ENCODE measurements at places on chromosomes 4 and X.

DNA sequence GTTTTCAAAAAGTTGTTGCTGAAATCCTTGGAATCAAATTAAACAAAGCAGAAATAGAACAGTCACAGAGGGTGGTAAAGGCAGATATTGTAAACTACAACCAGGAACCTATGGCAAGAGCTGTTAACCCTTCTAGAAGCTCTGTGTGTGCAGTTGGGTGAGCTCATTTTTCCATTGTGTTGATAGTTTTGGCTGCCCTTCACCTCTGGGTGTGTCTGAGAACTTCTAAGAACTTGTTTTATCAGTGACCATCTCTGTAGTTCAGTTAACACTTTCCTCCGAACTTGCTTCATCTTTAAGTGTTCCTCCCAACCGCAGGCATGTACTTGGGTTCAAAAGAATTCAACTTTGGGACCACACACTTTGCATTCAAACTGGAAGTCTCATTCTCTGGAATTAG, 32.7 kb downstream of the RBMX start:
- DNase-seq, result no peak

GRCh38 chrX:111360839-111361238, 51.2 kb downstream of the DCX start:
- no peak for DNase-seq

DNA sequence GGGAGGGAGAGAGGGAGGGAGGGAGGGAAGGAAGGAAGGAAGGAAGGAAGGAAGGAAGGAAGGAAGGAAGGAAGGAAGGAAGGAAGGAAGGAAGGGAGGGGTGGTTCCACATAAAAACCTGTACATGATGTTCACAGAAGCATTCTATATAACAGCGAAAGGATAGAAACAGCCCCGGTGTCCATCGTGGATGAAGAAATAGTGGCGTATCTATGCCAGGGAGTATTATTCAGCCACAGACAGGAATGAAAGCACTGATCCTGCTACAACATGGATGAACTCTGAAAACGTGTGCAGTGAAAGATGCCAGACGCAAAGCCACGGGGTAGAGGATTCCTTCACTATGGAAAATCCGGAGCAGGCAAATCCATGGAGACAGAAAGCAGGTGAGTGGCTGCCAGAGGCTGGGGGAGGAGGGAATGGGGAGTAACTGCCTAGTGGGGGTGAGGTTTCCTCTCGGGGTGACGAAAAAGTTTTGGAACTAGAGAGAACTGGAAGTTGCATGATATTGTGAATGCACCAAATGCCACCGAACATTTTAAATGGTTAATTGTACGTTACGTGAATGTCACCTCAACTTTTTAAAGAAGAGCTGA, 92.2 kb downstream of the ABLIM2 start:
- no peak for DNase-seq

DNA sequence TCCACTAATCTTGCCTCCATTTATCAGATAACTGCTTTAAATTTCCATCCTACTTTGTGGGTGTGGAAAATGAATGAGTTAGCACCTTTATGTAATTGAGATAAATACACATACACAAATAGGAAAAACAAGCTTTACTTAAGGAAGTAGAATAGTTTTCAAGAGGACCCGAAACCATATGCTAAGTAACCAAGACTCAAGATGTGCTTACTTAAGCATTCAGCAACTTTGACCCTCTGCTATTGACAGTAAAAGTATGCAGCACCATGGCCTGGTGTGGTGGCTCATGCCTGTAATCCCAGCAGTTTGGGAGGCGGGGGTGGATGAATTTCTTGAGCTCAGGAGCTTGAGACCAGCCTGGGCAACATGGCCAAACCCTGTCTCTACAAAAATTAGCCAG, 29.9 kb downstream of the RNF175 start:
- DNase-seq, result no peak

GRCh38 chr4:148118633-148119032, 323.6 kb downstream of the NR3C2 start:
- no peak for DNase-seq

- DNase-seq, result peak; percentile 6
Measured at GRCh38 chr4:123974386-123975149, 578.0 kb downstream of the SPRY1 start.

GRCh38 chr4:130183096-130183495, 1087.1 kb downstream of the C4orf33 start:
- no peak for DNase-seq

DNA sequence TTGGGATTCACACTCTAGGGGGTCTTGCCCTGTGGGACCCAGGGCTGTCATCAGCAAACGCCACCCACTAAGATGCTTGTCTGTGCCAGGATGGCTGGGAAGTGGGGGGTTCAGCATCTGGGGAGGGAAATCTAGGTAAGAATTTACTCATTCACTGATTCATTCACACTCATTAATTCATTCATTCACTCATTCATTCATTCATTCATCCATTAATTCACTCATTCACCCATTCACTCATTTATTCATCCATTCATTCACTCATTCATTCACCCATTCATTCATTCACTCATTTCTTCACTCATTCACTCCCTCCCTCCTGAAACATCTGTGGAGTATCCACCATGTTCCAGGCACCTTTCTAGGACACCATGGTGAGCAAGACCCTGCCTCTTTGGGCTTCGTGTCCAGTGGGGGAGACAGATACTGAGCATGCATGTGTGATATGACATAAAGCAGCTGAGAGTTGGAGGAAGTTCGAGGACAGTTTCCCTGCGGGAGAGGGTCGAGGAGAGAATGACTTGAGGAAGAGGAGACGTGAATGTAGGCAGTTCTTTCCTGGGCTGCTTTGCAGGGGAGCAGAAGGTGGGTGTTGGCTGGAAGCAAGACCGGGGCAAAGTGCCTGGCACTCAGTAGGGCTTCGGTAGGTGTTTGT, 90.6 kb downstream of the SORCS2 start:
- DNase-seq, result no peak

- DNase-seq, result no peak
Measured at GRCh38 chrX:113929004-113929403, 654.9 kb upstream of the HTR2C start.

GRCh38 chr4:152999346-153000075, 63.4 kb downstream of the FHDC1 start:
- DNase-seq, result no peak

- DNase-seq, result no peak
Measured at GRCh38 chrX:18981124-18981807, 2.6 kb downstream of the PHKA2 start.

DNA sequence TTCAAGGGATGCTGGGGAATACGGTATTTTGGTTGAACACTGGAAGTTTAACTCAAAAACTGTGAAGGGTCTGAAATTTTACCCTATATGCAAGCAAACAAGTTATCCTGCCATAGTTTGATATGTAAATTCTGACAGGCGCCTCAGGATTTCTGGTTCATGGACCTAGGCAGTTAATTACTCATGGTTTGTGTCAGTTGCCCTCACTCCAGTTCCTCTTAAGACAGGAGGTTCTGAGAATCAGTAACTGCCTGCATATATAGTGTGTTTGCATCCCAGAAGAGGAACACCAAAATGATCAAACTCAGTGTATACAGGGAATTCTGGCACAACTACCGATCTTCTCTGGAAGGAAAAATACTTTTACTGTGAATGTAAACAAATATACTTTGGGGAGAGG, 360.4 kb upstream of the NWD2 start:
- DNase-seq, result no peak

GRCh38 chr4:131093303-131093702, 1997.4 kb downstream of the C4orf33 start:
- DNase-seq, result no peak

- no peak for DNase-seq
Measured at GRCh38 chr4:156158747-156159146, 205.1 kb upstream of the CTSO start.

- DNase-seq, result no peak
Measured at GRCh38 chrX:36898301-36898700, 109.9 kb upstream of the FAM47C start.

GRCh38 chrX:48966796-48967579, 4.7 kb downstream of the KCND1 start:
- DNase-seq, result no peak

DNA sequence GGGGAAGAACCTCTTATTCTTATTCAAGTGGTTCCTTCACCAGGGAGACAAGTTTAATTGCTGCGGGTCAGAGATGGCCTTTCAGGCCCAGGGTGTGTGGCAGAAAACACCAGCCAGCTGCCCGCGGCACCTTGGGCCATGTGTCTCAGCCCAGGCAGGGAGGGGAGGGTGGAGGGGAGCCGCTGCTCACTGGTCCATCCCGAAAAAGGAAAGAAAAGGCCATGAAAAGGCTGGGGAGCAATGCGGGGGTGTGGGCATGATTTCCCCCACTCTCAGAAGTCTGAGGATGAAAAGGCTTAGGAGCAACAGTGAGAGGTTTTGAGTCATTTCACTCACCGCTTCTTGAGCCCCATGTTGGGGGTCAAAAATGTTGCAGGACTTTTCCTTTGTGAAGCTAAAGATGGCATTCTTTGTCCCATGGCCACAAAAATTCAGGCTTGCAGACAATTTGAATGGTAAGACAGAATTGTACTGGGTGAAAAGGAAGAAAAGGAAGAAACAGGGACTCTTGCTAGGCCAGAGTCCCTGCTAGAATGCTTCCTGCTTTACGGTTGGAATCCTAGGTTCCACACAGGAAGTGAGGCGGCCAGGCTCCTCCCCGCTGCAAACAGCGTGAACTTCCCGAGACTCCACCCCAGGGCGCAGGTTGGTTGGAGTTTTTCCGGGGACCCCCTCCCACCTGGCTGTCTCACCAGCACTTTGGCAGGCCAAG, 17.4 kb upstream of the FAM47E start:
- no peak for DNase-seq

- no peak for DNase-seq
Measured at GRCh38 chr4:67575232-67576058, 16.9 kb downstream of the STAP1 start.

DNA sequence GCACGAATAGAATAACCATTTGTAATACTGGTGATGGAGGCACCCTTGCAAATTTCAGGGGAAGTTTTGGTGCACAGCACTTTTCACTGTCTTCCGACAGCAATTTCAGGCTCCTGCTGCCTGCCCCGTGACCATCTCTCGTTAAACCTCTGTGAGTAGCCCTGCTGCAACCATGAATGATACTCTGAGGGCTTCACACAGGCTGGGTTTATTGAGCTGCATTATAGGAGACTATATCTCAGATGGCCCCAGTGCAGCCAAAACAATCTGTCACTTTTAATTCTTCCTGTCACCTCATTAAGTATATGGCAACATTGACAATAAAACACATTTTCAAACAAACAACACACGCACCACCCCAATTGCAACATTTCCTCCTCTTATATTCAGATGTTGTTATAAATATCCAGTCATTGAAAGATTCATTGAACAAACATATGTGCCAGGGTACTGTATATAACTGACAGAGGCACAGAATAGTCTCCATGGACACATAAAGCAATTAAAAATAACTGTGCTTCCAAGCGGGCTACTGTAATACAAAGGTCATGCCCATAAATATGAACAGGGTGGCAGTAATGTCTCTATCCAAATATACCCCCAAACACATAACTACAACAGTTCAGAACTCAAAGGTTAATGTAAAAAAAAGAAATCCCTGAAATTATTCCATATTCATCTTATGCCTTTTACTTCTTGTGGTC, 477.0 kb downstream of the GBA3 start:
- DNase-seq, result no peak

DNA sequence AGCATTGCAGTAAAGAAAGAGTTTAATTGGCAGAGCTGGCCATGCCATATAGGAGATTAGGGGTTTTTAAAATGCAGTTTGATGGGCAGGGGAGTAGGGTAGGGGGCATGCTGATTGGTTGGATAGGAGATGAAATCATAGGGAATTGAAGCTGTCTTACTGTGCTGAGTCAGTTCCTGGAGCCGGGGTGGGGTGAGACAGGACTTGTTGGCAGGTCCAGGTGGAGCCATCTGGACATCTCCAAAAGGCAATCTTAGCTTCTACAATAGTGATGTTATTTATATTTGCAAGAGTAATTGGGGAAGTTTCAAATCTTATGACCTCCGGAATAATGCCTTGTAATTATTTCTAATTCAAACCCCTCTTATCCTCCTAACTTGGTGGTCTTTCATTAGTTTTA, 32.4 kb upstream of the PGM2 start:
- no peak for DNase-seq

- no peak for DNase-seq
Measured at GRCh38 chr4:182354867-182355266, 111.7 kb downstream of the TENM3 start.

DNA sequence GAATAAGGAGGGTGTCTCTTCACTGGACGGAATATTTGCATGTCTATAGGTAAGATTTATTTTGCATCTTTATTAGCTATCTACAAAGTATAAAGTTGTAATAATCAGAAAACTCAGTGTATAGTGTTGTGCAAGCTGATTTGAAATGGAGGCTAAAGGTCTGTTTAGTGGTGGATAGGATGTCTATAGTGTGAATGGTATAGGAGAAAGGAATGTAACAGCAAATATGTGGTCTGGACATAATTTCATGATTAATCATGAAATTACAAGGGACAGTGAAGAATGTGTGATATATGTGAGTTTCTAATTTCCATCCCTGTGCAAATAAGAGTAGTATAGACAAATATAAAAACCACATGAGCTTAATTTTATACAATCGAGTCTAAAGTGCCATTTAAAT, 79.3 kb upstream of the CAMK2D start:
- peak; percentile 73 for DNase-seq

GRCh38 chr4:1038948-1039492, 27.6 kb downstream of the FGFRL1 start:
- no peak for DNase-seq

DNA sequence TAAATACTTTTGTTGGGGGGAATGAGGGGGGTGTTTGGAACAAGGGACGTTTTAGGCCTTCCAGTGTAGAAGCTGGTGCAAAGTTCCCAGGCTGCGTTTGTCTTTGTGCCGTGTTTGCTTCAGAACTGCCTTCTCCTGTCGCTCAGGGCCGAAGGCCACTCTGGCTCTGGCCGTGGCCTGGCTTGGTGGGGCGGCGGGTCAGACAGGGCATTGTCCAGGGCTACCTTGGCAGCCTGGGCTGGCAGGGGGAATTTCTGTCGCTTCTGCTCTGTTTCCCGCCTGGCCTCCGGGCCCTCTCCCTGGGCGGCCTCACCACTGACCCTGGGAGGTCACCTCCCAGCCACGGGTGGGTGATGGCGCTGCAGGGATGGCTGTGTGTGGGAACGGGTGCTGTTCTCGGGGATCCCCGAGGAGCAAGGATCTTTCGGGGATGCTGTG, 140.0 kb downstream of the COL4A6 start:
- no peak for DNase-seq

GRCh38 chrX:24526616-24527015, 61.5 kb downstream of the PDK3 start:
- DNase-seq, result no peak

GRCh38 chr4:77145842-77146185, 11.2 kb upstream of the CCNG2 start:
- no peak for DNase-seq

DNA sequence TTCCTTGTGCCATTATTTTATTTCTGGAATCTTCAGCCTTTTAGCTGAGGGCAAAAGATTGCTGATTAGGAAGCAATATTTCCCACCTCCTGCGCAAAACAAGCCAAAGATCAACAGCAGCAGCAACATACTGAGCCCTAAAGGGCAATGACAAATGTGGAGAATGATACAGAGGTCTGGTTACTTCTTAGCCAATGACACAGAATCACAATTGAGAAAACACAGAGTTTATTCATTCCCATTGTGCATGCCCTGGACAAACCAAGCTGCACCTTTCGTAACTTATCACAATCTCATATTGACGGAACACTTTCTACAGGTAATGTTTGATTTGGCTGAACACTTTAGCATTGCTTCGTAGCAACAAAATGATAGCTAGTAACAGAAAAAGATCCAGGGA, 13.4 kb downstream of the F9 start:
- DNase-seq, result no peak

- peak; percentile 5 for DNase-seq
Measured at GRCh38 chr4:87270144-87270543, 49.7 kb upstream of the KLHL8 start.
